SK-N-SH (cell line): ENCODE measurements at places on chromosomes 1 and 21.

DNA sequence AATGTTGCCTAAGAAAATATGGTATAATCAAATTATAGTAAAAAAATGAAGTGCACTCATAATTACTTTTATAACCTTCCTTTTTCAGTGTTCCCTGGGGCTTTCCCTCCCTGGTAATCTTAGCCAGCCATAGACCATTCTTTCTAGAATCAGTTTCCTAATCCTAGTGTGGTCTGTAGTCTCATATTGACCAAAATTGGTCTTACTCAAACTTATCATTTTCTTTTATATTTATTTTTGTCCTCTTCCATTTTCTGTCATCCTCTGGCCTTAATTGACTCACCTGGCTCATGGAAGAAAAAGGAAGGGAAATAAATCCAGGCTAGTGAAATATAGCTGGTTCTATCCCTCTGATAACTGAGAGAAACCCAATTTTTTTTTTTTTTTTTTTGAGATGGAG is 70.9 kb upstream of the BMP8A start:
- DNase-seq = no peak

DNA sequence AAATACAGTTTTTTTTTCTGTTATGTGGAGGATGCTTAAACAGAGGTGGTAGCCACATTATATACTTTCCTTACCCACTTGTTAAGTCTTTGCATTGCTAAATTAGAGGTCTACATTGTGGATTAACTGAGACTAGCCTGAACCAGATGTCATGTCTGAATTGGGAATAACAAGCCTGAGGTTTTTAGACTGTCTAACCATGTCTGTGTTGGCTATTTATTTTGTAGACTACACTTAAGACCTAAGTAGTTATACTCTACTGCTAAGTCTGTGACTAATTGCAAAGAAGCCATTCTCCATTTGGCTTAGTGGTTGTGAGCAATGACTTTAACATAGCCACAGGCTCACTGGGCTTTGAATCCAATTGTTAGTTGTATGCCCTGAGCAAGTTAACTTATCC is 45.4 kb downstream of the CDC14A start:
- no peak for DNase-seq

GRCh38 chr1:43704838-43705237 is 2.5 kb upstream of the ST3GAL3 start:
- no peak for DNase-seq

- no peak for DNase-seq
These were observed 322 bp downstream of the TFB2M start for GRCh38 chr1:246565751-246566127.

DNA sequence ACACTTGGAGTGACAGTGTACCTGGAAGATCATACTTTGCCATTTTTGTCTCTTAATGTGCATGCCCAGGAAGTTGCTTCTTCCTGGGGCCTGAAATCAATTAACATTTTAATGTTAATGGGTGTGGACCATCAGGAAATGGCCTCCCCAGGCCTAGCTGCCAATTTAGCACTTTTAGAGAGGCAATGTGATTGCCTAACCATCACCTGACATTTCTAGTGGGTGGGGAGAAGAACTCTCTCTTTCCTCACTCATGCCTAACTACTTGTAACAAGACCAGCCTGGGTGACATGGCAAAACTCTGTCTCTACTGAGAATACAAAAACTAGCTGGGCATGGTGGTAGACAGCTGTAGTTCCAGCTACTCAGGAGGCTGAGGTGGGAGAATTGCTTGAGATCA is 549.0 kb upstream of the RGS18 start:
- DNase-seq = no peak

DNA sequence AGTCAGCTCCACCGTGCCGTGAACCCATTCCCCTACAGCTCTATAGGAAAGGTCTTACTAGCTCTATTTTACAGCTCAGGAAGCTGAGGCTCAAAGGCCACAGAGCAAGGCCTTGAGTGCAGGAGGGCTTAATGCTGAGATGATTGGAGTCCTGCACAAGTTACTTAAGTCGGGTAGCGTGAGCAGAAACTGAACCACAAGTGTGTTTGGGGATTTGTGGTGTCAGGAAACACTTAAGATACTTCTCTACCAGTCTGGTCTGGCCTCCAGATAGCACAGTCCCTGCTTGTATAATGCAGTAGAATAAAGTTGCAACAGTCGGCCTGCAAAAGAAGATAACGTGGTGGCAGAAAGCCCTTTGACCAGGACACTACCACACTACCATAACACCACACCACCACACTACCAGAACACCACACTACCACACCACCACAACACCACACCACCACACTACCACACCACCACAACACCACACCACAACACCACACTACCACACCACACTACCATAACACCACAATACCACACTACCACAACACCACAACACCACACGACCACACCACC is 118.1 kb downstream of the SPSB1 start:
- DNase-seq = peak; percentile 43

GRCh38 chr1:204588826-204589225 is 72.6 kb downstream of the MDM4 start:
- DNase-seq = no peak

DNA sequence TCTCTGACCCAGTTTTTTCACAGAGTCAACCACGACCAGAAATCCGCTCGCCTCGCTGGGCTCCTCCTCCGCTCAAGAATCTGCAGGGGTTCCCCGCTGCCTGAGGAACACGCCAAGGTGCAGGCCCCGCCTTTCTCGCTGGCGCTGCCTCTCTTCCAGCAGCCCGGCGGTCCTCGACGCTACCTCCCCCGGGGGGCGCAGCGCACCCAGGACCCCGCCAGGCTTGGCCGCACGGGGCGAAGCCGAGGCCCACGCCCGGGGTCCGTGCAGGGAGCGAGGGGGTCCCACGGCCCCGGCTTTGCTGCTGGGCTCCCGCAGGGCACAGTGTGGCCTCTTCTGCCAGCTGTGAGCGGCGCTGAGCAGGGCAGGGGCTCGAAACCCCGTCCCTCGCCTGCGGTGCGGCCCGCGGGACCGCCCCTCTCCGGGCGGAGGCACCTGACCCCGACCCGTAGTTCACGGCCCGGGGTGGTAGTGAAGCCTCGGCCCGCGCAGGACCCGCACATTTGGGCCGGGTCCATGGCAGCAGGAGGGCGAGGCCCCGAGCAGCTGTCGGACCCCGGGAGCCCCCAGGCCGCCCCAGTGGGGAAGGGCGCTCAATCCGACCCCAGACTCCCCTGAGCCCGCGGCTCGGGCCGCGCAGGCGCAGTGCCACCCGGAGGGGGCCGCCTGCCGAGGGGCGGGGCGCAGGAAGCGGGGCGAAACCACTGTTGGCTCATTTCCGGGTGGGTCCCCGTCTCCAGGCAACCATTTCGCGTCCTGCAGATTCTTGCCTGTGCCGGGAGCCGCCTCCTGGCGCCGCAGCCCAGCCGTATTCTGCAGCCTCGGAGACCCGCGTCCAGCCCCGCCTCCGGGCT is 10.0 kb upstream of the MMEL1 start:
- peak; percentile 100 for DNase-seq

- no peak for DNase-seq
These were observed 50.2 kb downstream of the ENAH start for GRCh38 chr1:225602590-225603206.

DNA sequence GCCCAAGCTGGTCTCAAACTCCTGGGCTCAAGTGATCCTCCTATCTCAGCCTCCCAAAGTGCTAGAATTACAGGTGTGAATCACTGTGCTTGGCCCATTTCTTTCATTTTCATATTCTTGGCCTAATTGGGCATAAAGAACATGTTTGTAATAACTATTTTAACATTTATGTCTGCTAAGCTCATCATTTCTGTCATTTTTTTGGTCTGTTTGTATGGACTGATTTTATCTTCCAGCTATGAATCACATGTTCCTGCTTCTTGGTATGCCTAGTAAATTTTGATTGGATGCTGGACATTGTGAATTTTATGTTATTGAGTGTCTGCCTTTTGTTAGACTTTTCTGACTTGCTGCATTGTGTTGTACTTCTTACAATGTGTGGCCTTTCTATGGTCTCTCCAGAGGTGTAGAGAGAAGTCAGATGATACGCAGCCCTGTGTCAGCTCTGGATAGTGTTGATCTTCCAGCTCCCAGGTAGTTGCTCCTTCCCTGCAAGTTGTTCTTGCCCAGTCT is 39.0 kb upstream of the PPM1J start:
- DNase-seq = no peak

DNA sequence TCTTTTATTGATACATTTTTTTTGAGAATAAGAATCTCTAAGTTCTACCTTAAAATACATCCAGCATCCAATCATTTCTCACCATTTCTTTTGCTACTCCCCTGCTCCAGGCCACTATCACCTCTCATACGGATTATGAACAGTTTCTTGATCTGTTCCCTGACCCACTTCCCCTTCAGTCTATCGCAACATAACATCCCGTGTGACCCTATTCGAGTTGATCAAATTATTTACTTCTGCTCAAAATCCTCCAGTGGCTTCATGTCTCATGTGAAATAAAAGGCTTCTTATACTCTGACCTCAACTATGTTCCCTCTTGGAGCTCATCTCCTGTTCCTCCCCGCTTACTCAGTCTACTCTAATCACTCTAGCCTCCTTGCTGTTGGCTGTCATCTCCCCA is 5.2 kb downstream of the ALG14 start:
- no peak for DNase-seq

GRCh38 chr1:200867018-200867811 is 5.6 kb upstream of the GPR25 start:
- DNase-seq = no peak

- DNase-seq = no peak
These were observed 51.1 kb downstream of the CD247 start for GRCh38 chr1:167467126-167467710.

DNA sequence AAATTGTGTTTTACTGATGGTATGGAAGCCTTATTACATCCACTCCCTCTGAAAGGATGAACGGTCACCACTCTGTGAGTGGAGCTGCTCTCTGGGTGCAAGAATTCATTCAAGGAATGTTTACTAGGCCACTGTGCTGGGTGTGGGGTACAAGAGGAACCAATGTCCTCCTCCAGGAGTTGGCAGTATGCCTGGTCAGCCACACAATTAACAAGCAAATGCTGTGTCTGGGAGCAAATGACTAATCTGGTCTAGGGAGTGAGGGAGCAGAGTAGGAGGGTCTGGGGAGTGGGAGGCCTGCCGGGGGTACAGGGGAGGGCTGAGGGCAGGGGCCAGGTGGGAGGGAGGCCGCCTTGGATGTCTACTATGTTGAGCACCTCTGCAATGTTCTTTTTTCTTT is 27.2 kb upstream of the TDRD10 start:
- DNase-seq = no peak
